NCI-H526 (cell line): ENCODE measurements at places on chromosomes 12 and 14.

DNA sequence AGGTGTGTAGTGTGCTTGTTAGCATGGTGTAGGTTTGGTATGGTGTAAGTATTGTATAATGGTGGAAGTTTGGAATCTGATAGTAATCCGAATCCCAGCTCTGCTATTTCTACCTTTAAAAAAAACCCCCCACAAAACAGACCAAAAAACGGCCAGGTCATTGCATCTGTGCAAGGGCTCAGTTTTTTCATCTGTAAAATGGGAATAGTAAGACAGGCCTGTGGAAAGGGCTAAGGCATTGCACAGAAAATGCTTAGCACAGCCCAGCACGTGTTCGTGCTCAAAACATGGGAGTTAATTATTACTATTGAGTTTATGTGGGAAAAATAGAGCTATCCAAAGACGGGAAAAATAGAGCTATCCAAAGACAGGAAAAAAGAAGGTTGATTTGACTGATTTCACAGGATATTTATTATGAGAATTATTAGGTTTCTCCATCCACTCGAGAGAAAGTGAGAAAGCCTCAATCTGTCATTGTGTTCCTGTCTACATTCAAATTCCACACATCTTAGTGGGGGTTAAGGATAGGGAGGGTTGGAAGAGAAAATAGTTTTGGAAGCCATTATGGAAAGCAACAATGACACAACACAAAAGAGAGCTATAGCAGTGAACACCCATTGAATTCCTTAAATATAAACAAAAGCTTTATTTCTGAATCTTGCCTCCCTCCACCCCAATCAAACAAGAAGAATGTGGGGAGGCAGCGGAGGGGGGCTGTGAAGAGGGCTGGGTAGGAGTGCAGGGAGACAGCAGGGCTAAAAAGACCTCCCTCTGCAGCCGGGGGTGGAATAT lies 126.8 kb upstream of the MAX start:
- DNase-seq = no peak

DNA sequence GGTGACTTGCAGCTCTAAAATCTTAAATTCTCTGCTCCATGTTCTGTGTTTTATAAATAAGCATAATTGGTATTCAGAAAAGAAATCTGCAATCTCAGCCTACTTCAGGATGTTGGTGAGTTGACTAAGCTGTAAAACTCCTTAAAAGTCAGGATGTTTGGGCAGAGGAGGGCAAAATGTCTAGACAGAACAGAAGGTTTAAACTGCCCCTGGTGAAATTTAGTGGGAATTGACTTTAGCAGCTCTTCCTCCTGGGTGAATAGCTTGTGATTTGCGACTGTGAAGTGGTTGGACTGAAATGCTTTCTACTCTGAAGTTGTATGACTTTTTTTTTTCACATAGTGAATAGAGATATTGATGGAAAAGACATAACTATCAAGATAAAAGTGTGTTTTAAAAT lies 85.8 kb downstream of the CAND1 start:
- no peak for DNase-seq

DNA sequence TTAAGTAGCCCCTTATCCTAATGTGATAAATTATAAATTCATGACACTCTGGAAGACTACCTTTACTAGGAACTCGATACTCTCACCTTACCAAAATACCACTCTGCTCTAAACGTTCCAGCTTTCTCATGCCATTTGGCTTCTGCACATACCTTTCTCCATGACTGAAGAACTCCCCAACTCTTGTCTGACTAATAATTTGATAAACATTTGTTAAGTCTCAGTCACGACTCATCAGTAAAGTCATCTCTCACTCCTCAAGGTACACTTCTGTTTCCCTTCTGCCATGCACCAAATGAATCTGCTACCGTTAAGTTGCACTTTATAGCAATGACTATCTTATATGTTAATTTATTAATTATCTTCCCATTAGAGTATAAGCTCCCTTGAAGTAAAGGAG lies 498.3 kb upstream of the NOVA1 start:
- DNase-seq = no peak

DNA sequence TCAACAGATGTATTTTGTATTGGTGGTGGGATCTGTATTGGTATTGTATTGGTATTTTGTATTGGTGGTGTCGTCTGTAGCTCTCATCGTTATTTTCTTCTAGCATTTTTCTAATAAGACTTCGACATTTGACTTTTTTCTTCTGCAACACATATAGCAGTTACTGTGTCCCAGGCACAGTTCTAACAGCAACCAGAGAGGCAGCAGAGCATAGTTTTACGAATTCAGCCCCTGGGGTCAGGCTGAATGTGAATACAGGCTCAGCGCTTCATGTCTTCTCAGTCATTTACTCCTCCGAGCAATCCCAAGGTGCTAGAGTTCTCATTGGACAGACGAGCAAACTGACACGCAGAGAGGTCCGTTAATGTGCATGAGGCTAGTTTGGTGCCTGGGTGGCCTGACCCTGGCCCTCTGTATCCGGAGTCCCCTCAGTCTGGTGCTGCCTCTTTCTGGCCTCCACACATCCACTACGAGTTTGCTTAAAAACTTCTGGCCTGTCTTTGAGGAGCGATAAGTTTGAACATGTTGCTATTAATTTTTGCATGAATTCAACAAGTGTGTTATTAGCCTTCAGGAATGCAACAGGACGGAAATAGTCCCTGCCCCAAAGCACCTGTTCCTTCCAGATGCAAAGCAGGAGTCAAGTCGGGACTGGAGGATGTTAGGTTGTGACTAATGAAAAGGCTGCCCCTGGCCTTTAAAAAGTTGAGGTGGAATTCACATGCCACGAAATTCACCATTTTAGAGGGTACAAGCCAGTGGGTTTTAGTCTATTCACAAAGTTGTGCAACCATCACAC lies 87.0 kb downstream of the GLT1D1 start:
- DNase-seq = peak; percentile 65

GRCh38 chr12:109927622-109928021 lies 27.5 kb downstream of the TCHP start:
- peak; percentile 35 for DNase-seq

DNA sequence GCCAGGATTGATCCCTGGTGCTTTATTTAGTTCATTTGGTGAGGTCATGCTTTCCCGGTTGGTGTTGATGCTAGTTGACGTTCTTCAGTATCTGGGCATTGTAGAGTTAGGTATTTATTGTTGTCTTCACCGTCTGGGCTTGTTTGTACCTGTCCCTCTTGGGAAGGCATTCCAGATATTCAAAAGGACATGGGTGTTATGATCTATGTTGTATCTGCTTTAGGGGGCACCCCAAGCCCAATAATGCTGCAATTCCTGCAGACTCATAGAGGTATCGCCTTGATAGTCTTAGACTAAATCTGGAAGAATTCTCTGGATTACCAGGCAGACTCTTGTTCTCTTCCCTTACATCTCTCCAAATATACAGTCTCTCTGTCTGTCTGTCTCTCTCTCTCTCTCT lies 42.1 kb downstream of the AK7 start:
- no peak for DNase-seq

GRCh38 chr12:89140141-89140540 lies 212.2 kb downstream of the DUSP6 start:
- no peak for DNase-seq

- no peak for DNase-seq
These were observed 28.7 kb downstream of the PPP2R5C start for GRCh38 chr14:101790232-101790631.
